ENCODE measurements at places on chromosomes 7 and 10.
A peak's percentile ranks its signal among the peaks of the same experiment; 100 is the strongest.

DNA sequence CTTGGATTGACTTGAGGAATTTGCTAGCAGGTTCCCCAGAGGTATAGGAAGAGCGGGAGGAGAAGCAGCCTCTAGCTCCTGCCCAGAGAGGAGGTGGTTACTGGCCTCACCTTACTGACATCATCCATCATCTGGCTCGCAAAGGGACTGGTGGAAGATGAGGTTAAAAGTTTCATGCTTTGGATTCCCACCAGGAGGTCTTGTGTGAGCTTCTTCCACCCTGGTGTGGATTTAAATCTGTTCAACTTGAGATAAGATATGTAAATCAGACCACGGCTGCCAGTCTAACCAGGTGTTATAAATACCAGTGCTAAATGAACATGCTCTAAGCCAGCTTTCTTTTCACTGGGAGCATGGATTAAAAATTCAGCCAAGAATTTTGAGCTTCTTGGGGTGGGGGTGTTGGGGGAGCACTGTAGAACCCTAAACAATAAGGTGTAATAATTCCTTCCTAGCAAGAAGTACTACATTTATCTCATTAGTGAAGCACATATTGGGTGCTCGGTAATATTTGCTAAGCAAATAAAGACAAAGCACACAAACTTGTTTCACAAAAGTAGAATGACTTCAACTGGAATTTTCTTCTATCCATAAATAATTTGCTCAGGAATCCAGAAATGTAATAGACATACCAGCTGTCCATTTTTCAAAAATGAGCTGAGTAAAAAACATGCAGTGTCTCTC, 7.8 kb downstream of the PROSER2 start:
- no peak for DNase-seq

DNA sequence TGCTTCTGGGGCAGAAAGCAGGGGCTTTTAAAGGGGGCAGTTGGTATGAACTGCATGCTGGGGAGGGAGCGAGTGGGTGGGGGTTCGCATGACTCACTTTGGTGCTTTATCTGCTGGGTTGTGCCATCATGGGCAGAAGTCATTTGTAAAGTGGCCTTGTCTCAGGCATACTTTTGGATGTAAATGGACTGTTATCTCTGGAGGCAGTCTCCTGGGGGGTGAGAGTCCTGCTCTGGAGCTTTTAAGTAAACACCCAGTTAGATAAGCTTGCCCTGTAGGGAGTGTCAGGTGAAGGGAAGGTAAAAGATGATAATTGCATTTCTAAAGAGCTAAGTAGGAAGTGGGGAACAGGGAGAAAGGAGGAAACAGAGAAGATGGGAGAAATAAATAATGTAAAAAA, 1.6 kb upstream of the GSTO1 start:
- DNase-seq: no peak

GRCh38 chr10:1420661-1421362, 316.5 kb downstream of the ADARB2 start:
- DNase-seq: peak; percentile 22

DNA sequence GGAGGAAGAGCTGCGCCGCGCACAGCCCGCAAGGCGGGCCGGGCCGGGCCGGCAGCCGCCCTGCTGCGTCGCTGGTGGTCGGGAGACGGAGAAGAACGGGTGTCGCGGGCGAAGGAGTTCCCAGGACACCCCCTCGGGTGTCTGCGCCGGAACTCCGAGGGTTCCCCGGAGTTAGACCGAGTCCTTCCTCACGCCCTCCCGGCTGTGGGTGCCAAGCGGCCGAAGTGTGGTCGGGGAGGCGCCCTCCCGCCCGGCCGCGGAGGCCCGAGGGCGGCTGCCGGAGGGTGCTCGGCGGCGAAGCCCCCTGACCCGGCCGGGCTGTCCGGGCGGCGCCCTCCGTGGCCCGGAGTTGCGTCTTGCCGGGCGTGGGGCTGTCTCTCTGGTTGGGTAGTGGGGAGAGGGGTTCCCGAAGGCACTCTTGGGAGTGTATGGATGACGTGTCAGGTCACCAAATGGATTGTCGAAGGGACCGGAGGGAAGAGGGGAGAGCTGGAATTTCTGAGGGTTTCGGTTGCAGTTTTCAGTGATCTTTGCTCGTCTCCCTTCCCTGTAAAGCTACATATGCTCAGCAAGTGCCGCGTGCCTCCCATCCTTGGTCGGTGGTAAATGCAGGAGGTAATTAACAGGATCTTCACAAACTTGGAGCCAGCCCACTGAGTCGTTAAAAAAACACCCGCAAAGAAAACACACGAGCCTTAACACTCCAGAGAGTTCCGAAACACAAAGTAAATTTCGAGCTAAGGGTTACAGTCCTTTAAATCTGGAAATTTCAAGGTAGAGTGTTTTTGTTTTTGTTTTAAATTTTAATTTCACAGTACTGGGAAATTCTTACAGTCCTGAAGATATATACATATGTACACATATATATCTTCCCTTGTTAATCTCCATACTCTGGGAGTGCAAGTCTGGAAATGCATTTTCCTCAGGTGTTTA, 871 bp downstream of the ST7 start:
- peak; percentile 85 for DNase-seq

DNA sequence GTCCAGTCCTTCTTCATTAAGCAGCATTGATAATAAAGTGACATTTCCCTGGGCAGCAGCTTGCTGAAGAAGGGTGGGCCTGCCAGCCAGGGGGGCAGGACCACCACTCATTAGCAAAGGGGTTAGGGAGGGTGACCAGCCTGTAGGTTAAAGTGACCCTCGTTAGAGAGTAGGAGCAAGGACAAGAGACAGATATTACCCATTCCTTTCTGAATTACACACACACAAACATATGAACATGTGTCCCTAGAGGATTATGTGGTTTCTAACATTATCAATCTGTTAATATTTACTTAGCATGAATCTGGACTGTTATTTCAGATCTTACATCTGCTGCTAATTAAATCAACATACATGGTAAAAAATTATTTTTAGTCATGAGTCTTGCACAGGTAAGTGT, 88.9 kb downstream of the CTTNBP2 start:
- no peak for DNase-seq

GRCh38 chr10:110802551-110803238, 69.0 kb upstream of the PDCD4 start:
- peak; percentile 70 for DNase-seq

DNA sequence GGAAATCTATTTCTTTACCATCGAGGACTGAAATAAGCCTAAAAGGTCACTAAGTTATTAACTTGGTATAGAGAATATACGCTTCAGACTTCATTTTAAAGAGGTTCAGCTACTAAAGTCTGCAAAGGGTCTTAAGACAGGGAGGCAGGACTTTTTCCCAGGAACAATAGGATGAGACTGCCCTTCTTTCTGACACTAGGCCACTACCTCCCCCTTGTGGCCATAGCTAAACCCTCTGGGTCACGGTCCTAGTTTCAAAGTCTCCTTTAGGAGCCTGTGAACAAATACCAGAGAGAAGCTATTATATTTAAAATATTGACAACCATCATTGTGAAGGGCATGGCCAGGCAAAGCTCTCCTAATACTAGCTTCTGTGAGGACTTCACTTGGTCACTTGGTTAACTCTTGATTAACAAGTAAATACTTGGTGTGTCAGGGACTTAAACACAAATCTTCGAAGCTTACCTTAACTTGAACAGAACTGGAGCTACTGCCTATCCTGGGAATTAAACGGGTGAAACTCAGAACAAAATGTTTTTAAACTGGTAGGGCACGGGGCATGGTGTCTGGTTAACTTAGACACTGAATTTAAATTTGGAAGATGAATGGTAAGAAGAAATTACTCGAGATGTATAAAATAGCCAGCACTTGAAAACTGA, 75.6 kb downstream of the CCDC6 start:
- DNase-seq: peak; percentile 59

DNA sequence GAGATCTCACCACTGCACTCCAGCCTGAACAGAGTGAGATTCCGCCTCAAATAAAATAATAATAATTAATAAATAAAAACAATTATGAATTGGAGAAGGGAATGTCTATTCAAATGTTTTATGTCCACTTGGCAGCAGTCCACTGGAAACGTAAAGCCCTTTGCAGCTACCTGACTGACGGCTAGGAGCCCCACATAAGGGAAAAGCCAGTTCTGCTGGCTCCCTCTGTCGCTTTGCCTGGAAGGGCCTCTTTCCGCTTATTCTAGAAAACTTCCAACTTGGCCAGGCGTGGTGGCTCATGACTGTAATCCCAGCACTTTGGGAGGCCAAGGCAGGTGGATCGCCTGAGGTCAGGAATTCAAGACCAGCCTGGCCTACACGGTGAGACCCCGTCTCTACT, 6.1 kb upstream of the TNS3 start:
- no peak for DNase-seq

- no peak for DNase-seq
Measured at GRCh38 chr7:4109481-4110110, 572.5 kb upstream of the FOXK1 start.

DNA sequence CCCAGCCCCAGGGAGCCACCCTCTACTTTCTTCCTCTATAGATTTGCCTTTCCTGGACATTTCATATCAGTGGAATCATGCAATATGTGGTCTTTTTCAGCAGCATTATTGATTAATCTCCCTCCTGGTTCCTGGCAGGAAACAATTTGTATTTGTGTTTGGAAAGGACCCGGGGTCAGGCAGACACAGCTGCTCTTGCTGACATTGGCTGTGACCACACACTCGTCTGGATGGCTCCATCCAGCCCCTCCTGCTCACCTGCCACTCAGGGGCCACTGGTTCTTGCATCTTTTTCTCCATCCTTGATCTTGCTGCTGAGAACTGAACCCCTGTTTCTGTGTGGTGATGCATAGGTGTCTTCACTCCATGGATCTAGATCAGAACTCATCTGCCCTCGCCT, 176.6 kb upstream of the MKI67 start:
- no peak for DNase-seq

DNA sequence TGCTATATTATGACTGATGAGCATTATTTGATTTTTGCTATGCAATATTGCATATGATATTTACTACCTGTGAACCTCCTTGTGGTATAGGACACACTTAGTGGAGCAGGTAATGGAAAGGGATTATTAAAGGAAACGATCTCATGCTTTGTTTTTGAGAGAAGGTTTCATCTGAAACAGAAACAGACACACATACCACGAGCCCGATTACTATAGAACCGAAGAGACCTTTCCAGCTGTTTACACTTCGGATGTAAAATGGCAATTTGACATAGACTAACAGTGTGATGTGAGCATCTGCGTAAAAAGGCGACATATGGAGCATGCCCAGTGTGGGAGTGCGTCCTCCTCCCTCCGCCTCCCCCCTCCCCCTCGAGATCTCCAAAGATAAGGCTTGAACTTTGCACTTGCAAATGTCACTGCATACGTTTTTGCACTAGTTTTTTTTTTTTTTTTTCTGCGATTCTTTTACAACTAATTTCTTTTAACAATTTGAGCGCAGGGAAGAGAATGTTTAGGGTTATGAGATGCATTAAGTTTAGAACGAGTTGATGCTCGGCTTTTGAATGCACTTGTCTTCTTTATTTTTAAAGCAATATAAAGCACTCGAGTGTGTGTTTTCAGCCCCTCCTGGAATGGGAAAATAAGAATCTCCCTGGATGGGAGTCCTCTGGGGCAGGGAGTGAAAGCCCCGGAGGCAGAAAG, 251.0 kb downstream of the NSUN6 start:
- DNase-seq: no peak

DNA sequence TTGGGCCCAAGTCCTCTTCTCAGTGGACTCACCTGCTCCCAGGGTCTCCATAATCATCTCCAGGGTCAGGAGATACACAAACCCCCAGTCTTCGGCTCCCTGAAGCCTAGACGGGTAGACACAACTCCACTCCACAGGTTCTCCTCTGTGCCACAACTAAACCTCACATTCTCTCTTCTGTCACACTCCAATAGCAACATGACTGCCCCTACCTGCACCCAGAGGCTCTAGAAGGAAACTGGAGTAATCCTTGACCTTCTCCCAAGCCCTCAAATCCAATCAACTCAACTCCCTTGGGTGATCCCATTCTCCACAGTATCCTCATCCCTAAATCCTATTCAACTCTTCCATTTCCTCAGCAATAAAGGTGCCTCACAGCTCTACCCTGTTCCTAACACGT, 16.2 kb downstream of the HNRNPF start:
- DNase-seq: no peak

DNA sequence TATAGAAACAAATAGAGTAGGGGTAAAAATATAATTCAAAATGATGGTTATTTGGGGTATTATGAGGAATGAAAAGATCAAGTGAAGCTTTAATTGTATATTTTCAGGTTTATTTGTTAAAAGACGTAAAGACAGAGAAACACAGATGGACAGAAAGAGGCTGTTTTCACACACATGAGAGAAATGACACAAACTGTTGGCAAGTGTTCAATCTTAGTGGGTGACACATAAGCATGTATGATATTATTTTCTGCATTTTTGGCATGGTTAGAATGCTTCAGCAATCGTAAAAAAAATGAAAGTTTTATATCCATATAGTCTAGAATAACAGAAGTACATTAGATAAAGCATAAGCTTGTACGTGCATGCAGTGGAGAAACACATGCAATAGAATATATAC, 464.4 kb upstream of the AKR1E2 start:
- DNase-seq: peak; percentile 14

- no peak for DNase-seq
Measured at GRCh38 chr10:96850113-96850512, 18.0 kb downstream of the LCOR start.

DNA sequence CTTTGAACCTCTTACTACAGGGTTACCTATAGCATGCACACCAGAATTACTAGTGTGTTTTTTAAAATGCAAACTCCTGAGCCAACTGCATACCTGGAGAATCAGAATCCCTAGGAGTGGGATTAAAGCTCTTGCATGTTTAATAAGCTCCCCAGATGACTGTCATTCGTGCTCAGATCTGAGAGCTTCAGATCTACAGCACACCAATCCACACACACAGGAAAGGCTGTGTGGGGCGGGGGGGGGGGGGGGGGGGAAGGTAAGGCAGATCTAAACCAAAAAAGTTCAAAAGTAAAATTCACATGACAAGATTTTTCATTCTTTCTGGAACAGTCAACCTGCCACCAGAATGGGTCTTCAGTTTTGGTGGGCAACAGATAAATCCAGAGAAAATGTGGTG, 5.5 kb downstream of the FAM3C start:
- no peak for DNase-seq

DNA sequence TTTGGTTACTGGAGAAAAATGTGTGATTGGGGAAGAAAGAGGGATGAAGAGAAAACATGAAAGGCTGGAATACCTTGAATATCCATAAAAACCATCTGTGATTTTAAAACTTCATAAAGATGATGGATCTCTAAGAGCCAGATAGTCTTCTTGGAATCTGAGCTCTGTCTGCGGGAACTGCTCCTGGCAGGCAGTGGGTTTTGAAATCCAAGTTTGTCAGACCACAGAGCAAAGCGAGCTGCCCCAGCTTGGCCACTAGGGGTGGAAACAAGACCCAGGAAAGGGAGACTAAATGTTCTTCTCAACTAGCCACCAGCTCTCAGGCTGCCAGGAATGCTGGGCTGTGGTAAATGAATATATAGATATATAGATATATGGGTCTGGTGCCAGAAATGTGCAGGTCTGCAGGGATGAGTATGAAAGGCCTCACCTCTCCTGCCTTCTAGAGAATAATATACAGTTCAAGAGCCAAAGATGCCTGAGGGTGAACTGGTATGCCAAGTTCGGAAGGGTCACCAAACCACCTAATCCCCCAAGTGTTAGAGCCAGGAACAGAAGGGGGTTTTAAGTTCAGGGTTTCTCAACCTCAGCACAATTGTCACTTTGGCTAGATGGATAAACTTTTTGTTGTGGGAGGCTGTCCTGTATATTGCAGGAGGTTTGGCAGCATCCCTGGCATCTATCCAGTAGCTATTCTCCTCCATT, 208.8 kb downstream of the KCNMA1 start:
- DNase-seq: peak; percentile 70

- DNase-seq: no peak
Measured at GRCh38 chr10:31962826-31963588, 34.4 kb upstream of the ARHGAP12 start.

Measured in ELR (cell line).